Activated CD8-positive, alpha-beta memory T cell treated with anti-CD3 and anti-CD28 coated beads for 48 hours (primary cell): ENCODE measurements at places on chromosomes 13 and 19.
A peak's percentile ranks its signal among the peaks of the same experiment; 100 is the strongest.

- no peak for DNase-seq
Observed at GRCh38 chr13:106151056-106151699, 384.3 kb downstream of the EFNB2 start.

DNA sequence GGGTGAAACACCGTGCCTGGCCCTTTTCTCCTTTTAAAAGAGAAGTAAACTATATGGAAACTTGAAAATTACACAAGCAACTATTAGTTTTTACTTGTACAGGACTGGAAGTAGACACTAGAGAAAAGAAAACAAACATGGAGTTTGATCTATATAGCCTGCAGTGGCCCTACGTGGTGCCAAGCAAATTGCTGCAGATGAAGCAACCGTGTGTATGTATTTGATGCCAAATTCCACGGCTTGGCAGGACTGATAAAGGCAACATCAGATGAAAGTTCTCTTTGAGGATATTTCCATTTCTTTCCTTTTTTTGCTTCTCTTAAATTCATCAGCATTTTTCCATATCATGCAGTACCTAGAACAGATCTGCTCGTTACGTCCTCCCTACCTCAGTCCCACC lies 49.8 kb downstream of the ATP8A2 start:
- no peak for DNase-seq

DNA sequence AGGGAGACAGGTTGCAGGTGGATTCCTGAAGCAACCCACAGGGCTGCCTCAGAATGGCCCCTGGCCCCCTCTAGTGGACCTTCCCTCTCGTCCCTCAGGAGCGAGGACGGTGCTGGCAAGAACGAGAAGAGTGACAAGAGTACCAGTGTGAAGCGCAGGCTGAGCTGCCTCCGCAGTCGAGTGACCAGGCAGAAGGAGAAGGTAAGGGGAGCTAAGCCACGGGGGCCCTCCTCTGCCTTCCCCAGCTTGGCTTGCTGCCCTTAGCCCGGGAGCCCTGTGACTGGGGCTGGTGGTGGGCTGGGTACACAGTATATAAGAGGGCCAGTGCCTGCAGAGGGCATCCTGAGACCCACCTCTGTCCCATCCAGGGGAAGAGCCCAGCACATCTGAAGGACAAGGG lies 34.0 kb downstream of the ARHGEF18 start:
- no peak for DNase-seq

- no peak for DNase-seq
Observed at GRCh38 chr19:34229721-34230120, 24.6 kb upstream of the GARRE1 start.

- no peak for DNase-seq
Observed at GRCh38 chr19:50969413-50969760, at the start of gene KLK6. TSS of gene KLK6 (minus strand) at chr19:50969591. CDS start at chr19:50968104, 1,487 bp downstream.

DNA sequence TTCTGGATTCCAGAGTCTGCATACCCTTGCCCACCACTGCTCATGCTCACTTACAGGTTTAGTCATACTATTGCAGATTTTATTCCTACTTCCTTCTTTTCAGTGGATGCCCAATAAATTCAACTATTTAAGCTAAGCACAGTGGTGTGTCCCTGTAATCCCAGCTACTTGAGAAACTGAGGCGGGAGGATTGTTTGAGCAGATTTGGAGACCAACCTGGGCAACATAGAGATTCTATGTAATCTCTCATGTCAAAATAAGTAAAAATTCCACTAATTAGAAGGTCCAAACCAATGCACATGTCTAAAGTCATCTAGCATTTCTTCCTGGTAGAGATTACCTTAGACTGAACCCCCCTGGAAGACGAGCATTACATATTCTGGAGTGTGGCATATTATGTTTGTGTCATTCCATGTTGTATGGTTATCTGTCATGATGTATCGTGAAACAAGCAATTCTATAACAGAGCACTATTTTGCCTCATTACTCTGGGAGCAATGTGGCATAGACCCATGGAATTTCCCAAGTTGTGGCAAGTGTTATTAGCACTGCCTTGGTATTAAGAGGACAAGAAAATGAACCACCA lies 8.3 kb downstream of the HMGB1 start:
- DNase-seq = no peak

- peak; percentile 18 for DNase-seq
Observed at GRCh38 chr19:55251341-55252081, 7.3 kb downstream of the PPP6R1 start.

DNA sequence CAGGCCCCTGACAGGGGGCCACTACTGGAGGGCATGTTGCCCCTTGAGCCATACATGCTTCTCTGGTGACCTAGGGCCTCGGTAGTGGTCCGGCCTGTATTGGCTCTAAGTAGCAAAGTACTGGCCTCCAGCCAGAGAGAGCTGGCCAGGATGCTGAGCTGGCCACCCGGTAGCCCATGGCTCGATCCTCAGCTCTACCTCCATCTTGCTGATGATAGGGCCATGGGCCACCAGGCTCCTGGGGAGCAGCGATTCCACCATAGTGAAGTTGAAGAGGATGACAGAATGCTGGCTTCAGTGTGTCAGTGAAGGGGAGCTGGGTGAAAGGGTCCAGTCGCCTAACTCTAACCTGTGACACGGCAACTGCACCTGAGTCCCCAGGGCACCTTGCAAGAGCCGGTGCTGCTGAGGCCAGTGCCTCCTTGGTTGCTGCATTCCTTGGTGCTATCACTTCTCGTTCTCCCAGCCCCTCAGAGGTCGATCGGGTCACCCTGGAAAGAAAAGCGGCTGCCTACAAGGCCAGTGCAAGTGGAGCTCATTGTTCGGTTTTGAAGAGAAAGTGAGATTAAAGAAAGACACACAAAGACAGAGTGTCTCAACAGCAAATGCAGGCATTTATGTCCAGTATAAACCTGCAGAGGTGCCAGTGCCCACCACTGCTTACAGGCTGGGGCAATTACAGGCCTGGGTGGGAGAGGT lies 5.0 kb downstream of the FPR3 start:
- DNase-seq = no peak

DNA sequence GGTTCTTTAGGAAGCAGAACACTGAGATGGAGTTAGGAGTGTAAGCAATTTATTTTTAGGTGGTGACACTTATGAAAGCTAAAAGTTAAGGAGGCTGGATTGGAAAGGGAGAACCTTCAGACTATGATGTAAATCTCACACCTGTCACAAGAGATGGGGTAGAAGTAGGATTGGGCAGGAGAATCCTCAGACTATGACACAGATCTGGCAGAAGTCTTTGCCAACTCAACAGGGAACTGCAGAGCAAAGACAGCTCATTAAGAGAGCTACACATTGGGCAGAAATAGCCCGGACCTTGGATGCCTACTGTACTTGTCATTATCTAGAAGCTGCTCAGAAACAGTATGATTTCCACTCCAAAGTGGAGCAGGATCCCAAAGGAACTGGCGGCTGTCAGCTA lies 134.4 kb downstream of the DNAJC15 start:
- no peak for DNase-seq

DNA sequence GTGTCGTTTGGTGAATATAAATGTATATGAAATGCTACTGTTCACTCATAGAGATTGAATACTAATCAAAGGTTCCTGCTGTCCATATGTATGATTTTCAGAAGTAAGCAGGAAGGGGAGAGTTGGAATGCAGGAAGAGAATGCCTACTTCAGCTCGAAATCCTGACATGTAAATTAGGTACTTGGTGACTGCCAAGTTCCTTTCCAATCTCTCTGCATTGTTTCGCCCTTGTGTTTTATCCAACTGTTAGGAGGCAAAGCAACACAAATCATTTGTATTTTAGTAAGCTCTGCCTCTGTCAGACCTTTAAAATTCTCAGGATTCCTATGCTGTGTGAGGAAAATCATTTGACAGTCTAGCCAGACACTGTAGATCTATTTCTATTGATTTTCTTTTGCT lies 9.0 kb downstream of the STARD13 start:
- no peak for DNase-seq

DNA sequence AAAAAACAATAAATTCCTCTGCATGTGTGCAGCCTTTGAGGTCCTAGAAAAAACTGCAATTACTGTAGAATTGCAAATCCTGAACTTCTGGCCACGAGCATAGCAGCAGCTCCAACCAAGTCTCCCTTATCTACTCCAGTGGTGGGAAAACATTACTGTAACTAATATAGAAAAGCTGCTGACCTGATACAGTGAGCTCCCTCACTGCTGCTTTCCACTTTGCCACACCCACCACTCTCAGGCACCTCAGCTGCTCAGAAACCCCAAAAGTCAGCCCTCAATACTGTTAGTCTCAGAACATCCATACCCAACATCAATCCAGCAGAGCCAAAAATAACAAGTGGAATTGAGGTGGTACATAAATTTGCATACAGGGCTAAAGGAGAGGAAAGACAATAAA lies 192.5 kb downstream of the POU4F1 start:
- DNase-seq = no peak

DNA sequence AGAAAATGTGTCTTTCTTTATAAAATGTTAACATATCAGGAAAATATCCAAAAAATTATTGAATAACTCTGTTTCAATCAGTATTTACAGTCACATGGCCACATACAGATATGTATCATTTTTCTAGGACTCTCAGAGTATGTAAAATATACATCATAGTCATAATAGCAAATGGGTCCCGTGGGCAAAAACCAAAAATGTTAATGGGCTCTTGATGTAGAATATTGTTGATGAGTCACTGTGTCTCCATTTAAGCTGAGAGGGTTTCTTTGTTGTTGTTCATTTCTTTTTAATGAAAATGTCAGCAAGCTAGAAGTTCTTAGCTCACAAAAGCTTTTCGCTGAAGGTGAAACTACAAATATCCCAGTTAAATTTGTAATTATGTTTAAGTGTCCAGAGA lies 1713.1 kb upstream of the PCDH20 start:
- DNase-seq = no peak

- DNase-seq = no peak
Observed at GRCh38 chr13:75404726-75405125, 77.2 kb downstream of the TBC1D4 start.

DNA sequence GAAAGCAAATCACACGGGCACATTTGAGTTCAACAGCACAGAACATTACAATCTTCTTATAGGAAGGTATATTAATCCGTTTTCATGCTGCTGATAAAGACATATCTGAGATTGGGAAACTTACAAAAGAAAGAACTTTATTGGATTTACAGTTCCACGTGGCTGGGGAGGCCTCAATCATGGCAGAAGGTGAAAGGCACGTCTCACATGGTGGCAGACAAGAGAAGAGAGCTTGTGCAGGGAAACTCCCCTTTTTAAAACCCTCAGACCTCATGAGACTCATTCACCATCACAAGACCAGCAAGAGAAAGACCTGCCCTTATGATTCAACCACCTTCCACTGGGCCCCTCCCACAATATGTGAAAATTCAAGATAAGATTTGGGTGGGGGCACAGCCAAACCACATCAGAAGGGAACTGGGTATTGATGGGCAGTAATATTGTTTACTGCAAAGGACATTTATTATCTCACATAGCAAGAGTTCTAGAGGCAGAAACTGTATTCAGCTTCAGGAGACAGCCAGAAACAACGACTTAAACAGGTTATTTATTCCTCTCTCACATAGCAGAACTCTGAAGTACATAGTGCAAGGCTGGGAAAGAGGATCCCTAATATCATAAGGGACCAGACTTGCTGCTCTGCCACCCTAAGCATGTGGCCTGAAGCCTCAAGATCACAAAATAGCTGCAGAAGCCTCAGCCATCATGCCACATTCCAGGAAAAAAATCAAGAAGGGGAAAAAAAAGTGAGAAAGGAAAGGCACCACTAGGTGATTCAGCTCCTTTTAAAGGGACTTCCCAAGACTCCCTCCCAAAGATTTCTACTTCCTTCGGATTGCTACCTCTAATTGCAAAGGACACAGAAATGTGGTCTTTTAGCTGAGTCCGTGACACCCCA lies 23.1 kb downstream of the FXYD5 start:
- no peak for DNase-seq

DNA sequence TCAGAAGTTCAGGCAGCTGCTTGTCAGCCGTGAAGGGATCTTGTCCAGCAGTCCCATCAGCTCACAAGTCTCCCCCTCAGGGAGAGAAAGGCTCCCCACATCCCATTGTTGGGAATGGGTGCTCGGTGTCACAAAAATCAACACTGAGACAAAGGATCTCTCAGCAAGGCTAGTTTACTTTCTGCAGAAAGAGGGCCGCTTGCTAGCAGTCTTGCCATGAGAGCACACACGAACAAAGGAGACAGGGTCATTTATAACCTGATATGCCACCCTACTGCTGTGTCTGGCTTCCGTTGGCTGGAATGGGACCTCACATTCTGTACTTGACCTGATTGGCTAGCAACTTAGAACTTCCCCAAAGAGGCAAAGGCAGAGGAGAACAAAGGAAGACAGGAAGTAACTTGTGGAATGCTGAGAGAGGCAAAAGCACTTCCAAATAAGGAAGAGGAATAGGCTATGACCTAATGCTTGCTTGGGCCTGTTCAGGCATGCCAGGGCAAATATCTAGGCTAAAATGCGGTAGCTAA lies 8.7 kb upstream of the IGFL3 start:
- no peak for DNase-seq

GRCh38 chr19:33504058-33504444 lies 17.5 kb downstream of the PEPD start:
- DNase-seq = no peak

DNA sequence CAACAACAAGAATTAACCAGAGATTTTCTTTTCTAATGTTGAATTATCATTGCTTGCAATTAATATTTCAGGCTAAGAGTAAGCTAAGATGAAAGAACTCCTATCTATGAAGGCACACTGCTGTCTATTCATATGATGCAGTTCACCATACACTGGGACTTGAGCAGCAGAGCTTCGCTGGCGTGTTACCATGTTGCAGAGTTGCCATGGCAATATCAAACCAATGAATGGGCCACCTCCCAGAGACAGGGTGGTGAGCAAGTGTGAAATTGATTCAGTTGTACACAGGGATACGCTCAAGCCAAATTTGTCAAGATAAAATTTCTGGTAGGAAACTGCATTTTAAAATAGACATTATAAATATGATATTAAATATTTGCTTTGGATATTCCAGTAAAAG lies 69.3 kb upstream of the MYO16 start:
- DNase-seq = no peak

GRCh38 chr19:44988896-44989556 lies 12.2 kb upstream of the RELB start:
- DNase-seq = peak; percentile 31

DNA sequence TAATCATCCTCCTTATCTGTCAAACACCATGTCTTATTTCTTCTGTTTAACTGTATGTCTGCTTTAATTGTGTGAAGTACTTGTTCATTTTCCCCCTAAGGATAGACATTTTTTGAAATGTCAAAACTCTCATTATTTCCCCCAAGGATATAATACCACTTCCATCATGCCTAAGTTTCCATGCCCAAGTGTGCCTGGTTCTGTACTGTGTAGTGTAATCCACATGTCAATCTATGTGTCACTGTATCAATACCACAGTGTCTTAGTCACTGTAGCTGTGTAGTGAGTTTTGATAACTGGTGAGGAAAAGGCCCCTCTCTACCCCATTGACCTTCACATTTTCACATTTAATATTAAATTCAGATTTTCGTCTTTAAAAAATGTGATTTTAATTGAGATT lies 1265.5 kb downstream of the PCDH9 start:
- DNase-seq = no peak

GRCh38 chr13:66623129-66623820 lies 606.9 kb downstream of the PCDH9 start:
- no peak for DNase-seq

DNA sequence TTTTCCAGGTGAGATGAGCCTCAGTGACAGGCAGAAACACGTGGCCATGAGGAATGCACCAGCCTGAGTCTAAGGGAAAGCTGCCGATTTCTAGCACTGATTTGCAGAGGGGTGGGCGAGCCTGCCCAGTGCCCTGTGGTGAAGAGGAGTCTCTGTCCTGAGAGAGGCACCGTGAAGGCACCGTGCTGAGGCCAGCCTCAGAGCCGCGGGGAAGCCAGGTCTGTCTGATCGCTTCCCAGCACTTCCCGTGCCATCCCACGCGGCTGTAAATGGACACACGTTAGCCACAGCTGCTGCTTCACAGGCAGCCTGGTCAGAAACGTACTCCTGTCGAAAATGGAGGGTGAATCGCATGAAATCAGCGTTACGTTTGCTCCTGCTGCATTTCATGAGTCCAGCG lies 79.8 kb downstream of the ATP11A start:
- DNase-seq = no peak
